Hair follicular keratinocyte (primary cell): ENCODE measurements at places on chromosomes 7 and 10. TPM values are rescaled to one million over a fixed set of nuclear protein-coding genes. Genes with fewer than 3 reads are reported as not detected.

Gene HNRNPA2B1
- 117 and 259 TPM in 2 replicates for total RNA-seq

Gene PTN
- 0.23 TPM in 1 of 2 replicates, not detected in the other for total RNA-seq

Gene TSPAN15
- total RNA-seq: 2.9 and 4.9 TPM in 2 replicates

Gene SORBS1
- total RNA-seq: 0.08 and 0.23 TPM in 2 replicates

Gene OR2A7
- total RNA-seq: 1.1 and 4.1 TPM in 2 replicates

Gene ELN
- not detected in 2 replicates for total RNA-seq

Gene NOM1
- 8.5 and 11.4 TPM in 2 replicates for total RNA-seq

Gene TECPR1
- total RNA-seq: 8.1 and 37.4 TPM in 2 replicates
